ENCODE measurements at places on chromosomes 11 and 22. TPM values are rescaled to one million over a fixed set of nuclear protein-coding genes. Genes with fewer than 3 reads are reported as not detected.

LMO2 gene
- total RNA-seq = 9.0 TPM

SIK2 gene
- total RNA-seq = 23.8 TPM

ZFP91 gene
- 73.9 TPM for total RNA-seq

BDNF gene
- 0.15 TPM for total RNA-seq

Measured in left colon (tissue), 2 donors.